ENCODE measurements at places on chromosomes 11 and 22. TPM values are rescaled to one million over a fixed set of nuclear protein-coding genes. Genes with fewer than 3 reads are reported as not detected.

GRCh38 chr11:102139081-102139498, 28.8 kb downstream of the YAP1 start:
- DNase-seq: no peak

DNA sequence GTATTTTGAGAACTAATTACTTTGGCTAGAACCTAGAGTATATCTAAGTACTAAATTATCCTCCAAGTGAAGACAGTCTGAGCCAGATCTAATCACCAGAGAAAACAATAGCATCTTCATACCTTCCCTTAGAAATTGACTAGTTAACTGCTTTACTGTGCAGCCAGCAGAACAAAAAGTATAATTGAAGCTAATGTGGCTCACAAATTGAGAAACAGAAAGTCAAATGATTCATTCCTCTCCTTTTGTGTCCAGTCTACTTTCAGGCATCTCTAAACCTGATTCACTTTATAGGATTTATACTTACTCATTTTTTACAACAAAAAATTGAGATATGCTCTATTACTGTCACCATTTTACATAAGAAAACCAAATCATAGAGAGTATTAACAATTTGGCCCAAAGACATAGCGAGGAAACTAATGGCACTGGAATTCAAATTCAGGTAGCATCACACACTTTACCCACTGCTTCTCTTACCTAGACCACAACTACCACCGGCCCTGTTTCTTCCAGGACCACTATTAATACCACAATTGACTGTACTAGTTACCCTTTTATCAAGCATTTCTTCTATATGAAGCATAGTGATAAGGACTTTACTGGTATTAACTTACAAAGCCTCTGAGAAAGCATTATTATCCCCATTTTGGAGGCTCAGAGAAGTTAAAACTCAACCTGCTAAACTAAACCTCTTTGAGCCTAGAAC, 1402.6 kb upstream of the TENM4 start:
- no peak for DNase-seq

- no peak for DNase-seq
Observed at GRCh38 chr11:116328391-116328790, 444.4 kb downstream of the BUD13 start.

DNA sequence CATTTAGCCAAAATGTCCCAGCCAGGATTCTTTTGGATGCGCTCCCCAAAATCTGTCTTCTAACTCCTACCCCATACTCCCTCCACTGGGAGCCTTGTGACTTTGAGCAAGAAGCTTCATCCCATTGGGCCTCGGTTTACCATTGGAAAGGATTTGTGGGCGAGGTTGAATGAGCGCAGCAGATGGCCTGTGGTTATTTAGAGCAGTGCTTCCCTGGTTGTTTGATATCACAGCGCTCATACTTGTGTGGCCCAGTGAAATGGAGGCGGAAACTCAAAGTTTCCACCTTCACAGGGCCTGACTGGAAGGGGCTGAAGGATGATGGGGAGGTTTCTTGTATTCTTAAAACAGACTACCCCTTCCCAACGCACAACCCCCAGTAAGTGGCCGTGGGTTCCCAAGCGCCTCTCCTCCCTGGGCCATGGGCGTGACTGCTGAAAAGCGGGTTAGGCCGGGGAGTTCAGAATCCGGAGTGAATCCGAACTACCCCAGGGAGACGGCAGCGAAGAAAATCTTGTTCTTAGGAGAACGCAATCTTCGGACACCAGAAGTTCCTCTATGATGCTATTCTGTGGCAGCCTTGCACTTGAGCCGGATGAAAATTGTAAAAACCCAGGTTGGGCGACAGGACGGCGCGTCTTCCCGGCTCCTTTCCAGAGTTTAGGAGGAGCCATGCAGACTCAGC, 1.2 kb upstream of the ATF4 start:
- DNase-seq: no peak

The PNPLA5 gene
- not detected for total RNA-seq

The SAC3D1 gene
- total RNA-seq: 9.9 TPM

The IGSF9B gene
- 30.3 TPM for total RNA-seq

The SCGB1A1 gene
- total RNA-seq: 2.7 TPM

Measured in mucosa of gallbladder (tissue), 1 donor.